ENCODE measurements at places on chromosomes 5 and 9. TPM values are rescaled to one million over a fixed set of nuclear protein-coding genes. Genes with fewer than 3 reads are reported as not detected.

DNA sequence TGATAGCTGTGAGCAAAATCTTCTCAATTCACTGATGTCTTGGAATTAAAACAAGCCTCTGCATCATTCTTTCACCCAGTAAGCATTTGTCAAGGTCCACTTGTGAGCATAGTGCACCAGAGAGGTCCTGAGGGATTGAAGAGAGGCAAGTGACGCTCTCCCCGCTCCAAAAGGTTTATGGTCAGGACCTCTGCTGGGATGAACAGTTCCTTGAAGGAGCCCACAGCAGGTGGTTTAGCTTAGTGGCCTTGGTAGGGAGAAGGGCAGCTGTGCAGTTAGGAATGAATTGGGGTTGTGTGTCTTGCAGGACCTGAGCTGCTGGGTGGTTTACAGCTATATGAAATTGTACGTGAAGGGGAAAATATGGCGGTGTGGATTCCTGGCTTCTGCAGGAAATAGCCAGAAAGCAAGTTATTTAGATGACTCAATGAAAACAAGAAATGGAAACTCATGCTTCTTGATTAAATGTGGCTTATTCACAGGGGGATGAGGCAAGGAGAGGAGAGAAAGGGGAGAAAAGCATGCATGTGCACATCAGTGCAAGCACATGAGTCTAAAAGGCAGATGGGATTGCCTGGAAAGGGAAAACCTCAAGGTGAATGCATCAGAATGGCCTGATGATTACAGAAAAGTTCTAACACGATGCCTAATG, 42.0 kb downstream of the SUB1 start:
- DNase-seq: no peak
- H3K4me3 ChIP-seq: no peak overlapping the region
- H3K36me3 ChIP-seq: no peaks in the 10 kb centered on the region
- no peak overlapping the region for H3K27ac ChIP-seq

DNA sequence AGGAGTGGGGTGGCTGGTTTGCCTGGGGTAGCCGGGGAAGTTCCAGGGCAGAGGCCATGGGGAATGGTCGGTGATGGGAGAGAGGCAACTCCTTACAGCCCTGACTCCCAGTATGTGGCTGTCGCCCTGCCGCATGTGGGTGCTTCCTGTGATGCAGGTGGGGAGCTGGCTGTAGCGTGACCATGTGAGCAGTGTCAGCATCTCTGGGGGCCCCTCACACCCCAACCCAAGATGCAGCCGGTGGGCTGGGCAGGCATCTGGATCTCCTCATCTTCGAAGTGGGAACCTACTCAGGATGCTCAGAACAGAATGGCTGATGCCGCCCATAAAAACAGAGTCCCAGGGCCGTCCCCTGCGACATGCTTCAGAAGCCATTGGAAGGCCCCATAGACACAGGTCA, 45.0 kb downstream of the BARX1 start:
- no peaks in the 10 kb centered on the region for H3K36me3 ChIP-seq
- H3K4me1 ChIP-seq: no peaks in the 10 kb centered on the region
- no peak overlapping the region for H3K4me3 ChIP-seq

GRCh38 chr5:100270023-100270771, 265.0 kb upstream of the FAM174A start:
- no peaks in the 10 kb centered on the region for H3K27me3 ChIP-seq
- H3K27ac ChIP-seq: no peak overlapping the region
- no peak overlapping the region for H3K4me3 ChIP-seq
- no peaks in the 10 kb centered on the region for H3K4me1 ChIP-seq

GALNT12 gene
- total RNA-seq: 4.9 TPM
